Uterus (tissue), 4 donors: ENCODE measurements at places on chromosomes 2 and 18. TPM values are rescaled to one million over a fixed set of nuclear protein-coding genes. Genes with fewer than 3 reads are reported as not detected.

DNA sequence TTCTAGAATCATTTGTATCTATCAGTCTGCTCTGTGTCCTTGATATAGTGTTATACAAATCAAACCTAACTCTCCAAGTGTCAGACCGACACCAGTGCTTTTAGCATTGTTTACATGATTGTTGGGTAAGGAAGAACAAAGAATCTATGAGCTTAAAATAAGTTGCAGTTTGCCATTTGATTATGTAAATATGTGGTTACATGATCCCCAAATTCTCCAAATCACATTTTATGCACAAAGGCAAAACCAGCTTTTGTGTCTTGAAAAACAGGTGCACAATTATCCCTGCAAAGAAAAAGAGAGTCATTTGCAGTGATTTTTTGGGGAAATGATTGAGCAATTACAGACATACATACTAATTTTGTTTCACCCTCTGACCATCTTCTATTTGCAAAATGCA lies 652.6 kb upstream of the CHAC2 start:
- no peak for DNase-seq
- H3K4me1 ChIP-seq: no peaks in the 10 kb centered on the region
- no peak overlapping the region for H3K4me3 ChIP-seq

DNA sequence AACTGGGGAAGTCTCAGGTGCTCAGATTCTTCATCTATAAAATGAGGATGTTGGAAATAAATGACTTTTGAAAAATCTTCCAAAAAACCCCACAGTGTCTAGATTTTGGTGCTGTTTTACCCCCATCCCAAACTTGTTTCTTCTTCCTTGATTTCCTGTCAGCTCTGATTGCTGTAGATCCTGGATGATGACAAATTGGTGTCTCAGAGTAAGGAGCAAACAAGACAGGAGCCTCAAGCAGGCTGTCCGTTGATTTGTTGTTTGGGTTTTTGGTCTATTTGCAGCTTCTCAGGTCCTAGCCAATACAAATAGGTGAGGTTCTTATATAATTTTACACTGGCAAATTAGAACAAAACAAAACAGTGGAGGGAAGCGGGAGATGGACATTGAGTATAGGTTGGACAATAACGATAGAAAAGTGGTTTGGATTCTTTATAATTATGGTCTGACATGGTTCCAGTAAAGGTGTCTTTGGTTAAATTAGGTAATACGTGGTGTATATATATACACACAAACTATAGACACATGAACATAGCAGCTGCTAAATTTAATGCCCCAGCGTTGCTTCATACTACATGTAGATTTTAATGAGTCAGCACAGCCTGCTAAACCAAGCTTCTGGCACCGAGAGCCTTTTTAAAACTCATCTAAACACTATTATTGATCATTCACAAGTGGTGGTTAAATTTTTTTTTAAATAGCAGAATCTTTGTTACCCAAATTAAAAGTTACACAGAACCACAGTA lies 142.5 kb downstream of the FMNL2 start:
- H3K36me3 ChIP-seq: no peaks in the 10 kb centered on the region
- no peaks in the 10 kb centered on the region for H3K4me1 ChIP-seq
- no peak for DNase-seq
- H3K4me3 ChIP-seq: no peak overlapping the region
- no peak overlapping the region for H3K27ac ChIP-seq

GRCh38 chr2:135547311-135547710 lies 16.0 kb downstream of the R3HDM1 start:
- DNase-seq: no peak
- H3K36me3 ChIP-seq: no peaks in the 10 kb centered on the region
- no peaks in the 10 kb centered on the region for H3K27me3 ChIP-seq

DNA sequence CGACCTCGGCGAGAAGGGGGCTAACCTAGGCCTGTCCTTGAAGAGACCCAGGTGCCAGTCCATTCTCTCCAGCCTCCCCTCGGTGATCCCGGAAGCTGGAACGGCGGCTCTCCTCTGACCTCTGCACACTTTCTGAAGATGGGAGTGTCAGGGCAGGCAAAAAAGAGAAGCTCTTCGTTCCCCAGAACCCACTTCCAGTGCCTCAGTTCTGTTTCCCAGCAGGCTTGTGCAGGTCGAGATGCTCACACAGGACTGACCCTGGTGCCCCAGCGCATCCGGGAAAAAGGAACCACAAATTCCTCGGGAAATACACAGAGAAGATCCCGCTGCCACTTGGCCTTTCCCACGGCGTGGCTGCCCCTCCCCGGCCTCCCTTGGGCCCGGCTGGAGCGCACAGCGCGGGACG lies 681 bp upstream of the PTPN18 start:
- H3K4me3 ChIP-seq: peak overlapping the region; percentile 47
- peak overlapping the region; percentile 75 for H3K27ac ChIP-seq
- H3K36me3 ChIP-seq: no peaks in the 10 kb centered on the region
- no peak for DNase-seq

DNA sequence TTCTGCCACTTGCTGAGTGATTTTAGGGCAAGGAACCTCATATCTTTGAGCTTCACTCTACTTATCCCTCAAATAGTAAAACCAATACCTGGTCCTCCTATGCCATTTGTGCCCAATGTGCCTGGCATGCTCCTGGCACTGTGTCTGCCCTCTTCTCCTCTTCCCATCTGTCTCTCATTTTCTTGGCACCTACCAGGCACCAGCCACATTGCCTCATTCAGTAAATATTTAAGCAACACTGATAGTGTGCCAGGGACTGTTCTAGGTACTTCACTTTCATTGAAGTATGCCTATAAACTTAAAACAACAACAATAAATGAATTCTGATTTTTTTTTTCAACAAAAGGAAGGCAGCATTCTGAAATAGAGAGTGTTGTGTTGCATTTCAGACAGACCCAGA lies 15.1 kb upstream of the BOD1L2 start:
- no peak for DNase-seq
- H3K4me3 ChIP-seq: no peak overlapping the region
- no peaks in the 10 kb centered on the region for H3K4me1 ChIP-seq
- H3K27ac ChIP-seq: no peak overlapping the region
- no peaks in the 10 kb centered on the region for H3K36me3 ChIP-seq

GRCh38 chr2:197286805-197287595 lies 23.6 kb downstream of the ANKRD44 start:
- peak; percentile 86 for DNase-seq
- no peaks in the 10 kb centered on the region for H3K36me3 ChIP-seq
- H3K27ac ChIP-seq: peak overlapping the region; percentile 67
- H3K4me3 ChIP-seq: no peak overlapping the region

DNA sequence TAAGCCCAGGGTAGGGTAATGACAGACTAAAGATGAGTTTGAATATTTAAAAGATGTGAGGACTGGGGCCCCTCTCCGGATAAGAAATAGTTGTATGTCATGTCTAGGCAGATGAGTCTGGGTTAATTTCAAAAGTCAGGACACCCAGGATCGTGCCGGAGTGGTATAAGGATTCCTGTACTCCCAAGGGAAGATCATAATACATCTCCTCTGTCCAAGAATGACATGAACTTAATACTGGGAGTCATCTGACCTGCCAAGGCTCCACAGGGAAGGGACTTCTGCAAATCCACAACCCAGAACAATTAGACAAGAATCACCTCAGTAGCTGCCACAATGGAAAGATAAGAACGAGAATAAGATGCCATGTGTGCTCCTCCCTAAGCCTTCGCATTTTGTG lies 17.1 kb downstream of the RPRM start:
- no peak overlapping the region for H3K27ac ChIP-seq
- no peak for DNase-seq
- H3K36me3 ChIP-seq: no peaks in the 10 kb centered on the region

DNA sequence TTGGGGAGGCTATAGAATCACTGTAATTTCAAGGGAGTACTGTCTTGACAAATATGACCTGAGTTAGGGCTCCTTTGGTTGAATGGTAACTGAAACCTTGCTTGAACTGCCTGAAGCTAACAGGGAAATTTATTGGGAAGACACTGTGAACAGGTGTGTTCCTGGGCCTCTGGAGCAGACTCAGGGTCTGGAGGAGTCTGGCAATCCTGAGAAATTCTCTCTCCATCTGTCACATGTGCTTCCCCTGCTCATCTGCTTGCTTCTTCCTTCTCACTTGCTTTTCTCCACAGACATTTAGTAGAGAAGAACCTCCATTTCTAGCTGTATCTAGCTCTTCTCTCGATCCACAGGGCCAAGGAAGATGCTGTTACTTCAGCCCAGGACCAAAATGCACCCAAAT lies 476.5 kb downstream of the LRP1B start:
- no peaks in the 10 kb centered on the region for H3K27me3 ChIP-seq
- no peak overlapping the region for H3K4me3 ChIP-seq
- no peaks in the 10 kb centered on the region for H3K36me3 ChIP-seq

GRCh38 chr2:124025891-124026434 lies 876 bp downstream of the CNTNAP5 start:
- no peaks in the 10 kb centered on the region for H3K36me3 ChIP-seq
- no peak for DNase-seq
- no peaks in the 10 kb centered on the region for H3K4me1 ChIP-seq

DNA sequence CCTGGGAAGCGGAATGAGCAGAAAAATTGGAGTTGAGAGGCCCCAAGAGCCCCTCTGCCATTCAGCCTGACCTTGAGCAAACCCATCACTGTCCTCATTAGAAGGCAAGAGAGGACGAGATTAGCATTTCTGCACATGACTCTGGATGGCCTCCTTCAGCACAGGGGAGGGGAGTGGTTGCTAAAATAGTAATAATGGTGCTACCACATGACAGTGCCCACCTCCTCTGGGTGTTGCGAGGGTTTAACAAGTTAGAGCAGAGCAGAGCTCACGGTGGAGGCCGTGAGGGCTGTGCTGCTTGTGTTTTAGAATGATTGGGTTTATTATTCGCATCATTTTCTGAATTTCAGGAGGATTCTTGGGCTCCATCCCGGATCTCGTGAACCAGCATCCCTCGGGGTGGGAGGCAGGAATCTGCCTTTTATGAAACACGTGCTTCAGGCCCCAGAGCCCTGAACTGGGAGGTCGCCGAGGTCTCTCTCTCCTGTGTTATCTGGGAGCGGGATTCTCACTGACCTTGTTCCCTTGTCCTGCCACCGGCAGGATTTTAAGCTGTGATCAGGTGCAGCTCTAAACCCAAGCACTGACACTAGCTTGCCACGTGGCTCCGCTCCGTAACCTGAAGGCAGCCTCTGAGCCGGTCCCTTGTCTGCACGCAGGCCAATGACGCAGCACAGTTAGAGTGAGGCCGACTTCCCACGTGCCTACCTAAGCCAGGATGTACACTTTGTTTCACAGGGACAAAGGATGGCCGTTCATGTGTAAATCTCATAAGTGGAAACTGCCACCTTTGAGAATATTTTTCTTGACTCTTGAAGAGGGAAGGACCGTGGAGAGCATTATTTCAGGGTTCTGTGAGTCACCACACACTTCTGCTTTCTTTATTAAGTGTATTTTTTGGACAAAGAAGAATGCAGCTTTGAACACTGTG lies 142.3 kb downstream of the ACOXL start:
- no peaks in the 10 kb centered on the region for H3K27me3 ChIP-seq
- H3K4me3 ChIP-seq: no peak overlapping the region
- H3K27ac ChIP-seq: no peak overlapping the region
- no peaks in the 10 kb centered on the region for H3K4me1 ChIP-seq
- H3K36me3 ChIP-seq: no peaks in the 10 kb centered on the region

DNA sequence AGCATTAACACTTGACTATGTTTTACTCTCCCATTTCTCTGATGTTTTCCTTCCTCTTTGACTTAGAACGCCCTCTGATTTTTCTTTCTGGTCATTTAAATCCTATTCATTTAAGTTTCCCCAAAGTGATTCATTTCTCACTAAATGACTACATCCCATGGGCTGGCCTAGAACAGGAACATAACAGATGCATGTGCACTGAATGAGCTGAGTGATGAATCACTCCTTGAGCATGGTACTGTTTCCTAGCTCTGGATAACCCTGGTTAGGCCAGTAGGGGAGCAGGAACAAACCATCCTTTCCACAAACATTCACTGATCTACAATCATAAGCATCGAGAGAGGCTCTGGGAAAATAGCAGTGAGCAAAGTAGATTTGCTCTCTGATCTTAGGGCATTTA lies 221.9 kb upstream of the SETBP1 start:
- no peak overlapping the region for H3K27ac ChIP-seq
- no peaks in the 10 kb centered on the region for H3K27me3 ChIP-seq
- no peaks in the 10 kb centered on the region for H3K4me1 ChIP-seq
- H3K4me3 ChIP-seq: no peak overlapping the region

DNA sequence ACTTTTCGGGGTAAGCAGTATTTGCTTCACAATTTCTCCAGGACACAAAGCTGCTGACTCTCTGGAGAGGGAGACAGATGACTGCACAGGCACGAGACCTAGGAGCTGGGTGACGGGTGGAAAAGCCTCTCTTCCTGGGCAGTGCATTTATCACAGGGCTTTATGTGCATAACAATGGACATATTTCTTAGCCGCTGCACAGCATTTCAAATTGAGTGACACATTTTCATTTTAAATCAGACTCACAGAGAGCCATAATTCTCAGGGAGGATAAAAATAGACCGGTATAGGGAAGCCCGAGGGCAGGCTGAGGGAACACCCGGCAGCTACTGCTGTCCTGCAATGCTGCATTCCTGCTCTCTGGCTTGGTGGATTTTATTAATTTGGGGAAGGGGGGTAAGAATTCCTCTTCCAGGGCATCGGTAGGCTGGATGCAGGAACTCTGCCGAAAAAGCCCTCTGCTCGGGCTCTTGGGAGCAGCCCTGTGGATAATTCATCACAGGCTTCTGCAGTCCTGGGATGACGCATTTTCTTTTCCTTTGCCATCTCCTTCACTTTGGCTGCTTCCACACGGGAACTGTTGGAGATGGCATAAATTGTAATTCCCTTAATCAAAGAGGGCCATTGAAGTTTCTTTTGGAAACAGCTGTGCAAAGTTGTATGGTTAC lies 108.1 kb upstream of the ACAA2 start:
- DNase-seq: no peak
- H3K27me3 ChIP-seq: no peaks in the 10 kb centered on the region
- no peaks in the 10 kb centered on the region for H3K4me1 ChIP-seq
- no peaks in the 10 kb centered on the region for H3K36me3 ChIP-seq
- no peak overlapping the region for H3K27ac ChIP-seq
- H3K4me3 ChIP-seq: no peak overlapping the region

DNA sequence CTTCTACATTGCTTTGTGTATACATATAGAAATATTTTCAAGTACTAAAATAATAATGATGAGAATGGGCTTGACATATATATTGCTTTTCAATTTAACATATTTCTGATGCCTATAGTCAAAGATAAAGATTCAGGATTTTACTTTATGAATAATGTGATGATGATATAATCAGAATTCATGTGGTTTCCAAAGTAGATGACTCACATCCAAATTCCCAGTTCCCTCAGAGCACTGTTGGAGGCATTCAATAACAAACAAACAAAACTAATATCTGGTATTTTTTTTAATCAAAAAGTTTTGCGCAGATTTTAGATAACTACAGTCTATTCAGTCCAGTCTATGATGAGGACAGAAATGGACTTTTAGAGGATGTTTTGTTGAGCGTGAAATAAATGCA lies 2094.5 kb upstream of the CELF4 start:
- no peak overlapping the region for H3K4me3 ChIP-seq
- no peak for DNase-seq
- no peaks in the 10 kb centered on the region for H3K27me3 ChIP-seq

- no peak for DNase-seq
- no peaks in the 10 kb centered on the region for H3K36me3 ChIP-seq
- no peak overlapping the region for H3K27ac ChIP-seq
Observed at GRCh38 chr2:64623242-64623850, 30.4 kb downstream of the SERTAD2 start.

- no peaks in the 10 kb centered on the region for H3K4me1 ChIP-seq
- no peak for DNase-seq
- H3K27me3 ChIP-seq: no peaks in the 10 kb centered on the region
- H3K4me3 ChIP-seq: no peak overlapping the region
- no peak overlapping the region for H3K27ac ChIP-seq
- H3K36me3 ChIP-seq: no peaks in the 10 kb centered on the region
Observed at GRCh38 chr2:6074089-6074643, 382.0 kb downstream of the SOX11 start.

The RNF152 gene
- 42.2 TPM for total RNA-seq

The CHRNG gene
- total RNA-seq: not detected
